ENCODE measurements at places on chromosomes 12 and 14.

DNA sequence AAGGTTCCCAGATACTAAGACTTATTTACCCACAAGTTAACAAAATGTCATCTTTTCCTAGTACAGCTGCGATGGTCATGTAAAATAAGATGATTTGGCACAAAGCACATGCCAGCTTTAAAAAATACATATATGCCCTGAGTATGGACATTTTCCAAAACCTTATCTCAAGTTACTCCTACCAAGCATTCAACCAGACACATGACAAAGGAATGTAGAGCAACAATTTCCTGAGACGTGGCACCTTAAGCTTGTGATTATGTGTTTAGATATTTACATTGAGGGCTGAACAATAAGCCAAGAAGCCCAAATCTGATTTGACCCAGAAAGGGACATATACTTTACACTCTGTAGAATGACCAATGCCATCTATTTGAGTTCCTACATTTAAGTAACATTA is 24.5 kb upstream of the OVCH1 start:
- DNase-seq = no peak

- no peak for DNase-seq
These were observed 78.5 kb downstream of the CCDC91 start for GRCh38 chr12:28268608-28269229.

DNA sequence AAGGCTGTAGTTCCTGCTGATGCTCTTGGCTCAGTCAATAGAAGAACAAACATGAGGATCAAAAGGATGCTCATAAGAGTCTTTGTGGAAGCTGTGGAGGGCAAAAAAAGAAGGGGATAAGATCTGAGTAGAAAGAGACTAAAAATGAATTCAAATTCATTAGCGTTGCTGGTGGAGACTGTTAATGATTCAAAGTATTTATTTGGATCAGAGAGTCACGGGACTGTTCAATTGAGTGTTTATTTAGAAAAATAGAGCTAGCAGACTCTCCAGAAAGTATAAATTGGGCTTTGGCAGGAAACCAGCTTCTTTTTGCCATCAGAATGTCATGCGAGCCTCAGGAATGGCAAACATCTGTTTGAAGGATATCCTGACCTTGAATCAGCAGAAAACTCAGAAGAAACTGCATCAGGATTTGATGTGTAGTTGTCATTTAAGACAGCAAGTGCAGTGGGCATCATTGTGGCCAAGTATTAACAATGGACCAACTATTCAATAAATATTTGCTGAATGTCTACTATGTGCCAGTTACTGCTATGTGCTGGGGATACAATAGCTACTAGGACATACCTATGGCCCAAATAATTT is 126.4 kb downstream of the TBC1D30 start:
- no peak for DNase-seq

DNA sequence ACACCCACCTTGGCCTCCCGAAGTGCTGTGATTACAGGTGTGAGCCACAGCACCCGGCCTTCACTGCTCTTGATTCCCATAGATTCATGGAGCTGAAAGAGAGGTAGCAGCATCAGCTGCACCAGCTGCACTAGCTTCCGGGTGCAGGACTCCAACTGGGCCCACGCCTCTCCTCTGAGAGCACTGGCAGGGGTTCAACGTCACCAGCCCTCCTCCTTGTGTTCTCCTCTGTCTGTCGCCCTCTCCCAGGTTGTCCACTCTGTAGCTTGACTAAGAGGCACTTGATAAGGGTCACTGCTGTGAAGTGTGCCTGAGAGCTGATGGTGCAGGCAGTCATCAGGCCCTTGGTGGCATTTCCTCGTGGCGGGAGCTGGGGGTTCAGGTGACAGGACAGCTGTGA is 28.3 kb downstream of the MLXIP start:
- no peak for DNase-seq

- DNase-seq = no peak
These were observed 59.0 kb upstream of the DLK1 start for GRCh38 chr14:100667656-100668055.

DNA sequence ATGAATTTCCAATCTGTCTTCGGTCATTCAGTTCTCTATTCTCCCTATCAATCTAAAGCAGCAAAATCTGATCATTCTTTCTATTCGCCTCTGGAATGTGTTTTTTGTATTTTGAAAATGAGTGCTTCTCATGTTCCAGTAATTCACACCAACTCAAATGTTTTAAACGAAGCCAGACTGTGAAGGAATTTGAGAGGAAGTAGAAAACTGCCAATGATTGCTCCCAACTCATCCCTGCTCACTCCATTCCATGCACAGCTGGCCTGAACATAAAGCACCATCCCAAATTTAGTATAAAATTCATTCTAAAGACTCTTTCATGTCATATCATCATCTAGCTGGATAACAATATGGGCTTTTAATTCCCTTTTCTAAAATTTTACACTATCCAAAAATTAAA is 123.8 kb downstream of the DUSP6 start:
- DNase-seq = no peak

DNA sequence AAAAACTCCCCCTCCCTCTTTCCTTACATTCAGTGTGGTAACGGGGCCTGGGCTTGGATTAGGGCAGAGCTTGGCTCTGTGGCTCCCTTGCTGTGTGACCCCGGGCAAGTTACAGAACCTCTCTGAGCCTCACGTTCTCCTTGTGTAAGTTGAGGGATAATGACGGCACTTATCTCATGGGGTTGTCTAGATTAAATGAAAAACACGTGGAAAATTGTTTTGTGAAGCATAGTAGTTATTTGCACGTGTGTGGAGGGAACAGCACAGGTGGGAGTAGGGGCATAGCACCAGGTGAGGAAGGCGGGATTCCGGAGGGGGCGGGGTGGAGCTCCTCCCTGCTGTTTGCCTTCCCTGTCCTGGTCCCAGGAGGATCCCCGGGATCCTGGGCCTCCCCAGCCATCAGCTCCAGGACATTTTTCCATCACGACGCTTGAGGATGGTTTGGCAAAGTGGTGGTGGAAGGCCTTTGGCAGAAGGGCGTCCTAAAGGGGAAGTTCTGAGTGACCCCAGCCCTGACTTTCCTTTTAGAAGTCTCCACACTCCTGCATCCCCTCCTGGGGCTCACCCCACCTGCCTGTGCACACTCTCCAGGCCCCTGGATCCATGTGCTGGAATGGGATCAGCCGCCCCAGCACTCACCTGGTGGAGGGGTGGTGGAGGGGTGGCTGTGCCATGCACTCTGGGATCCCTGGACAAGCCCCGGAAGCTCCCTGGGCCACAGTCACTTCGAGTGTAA is 22.7 kb downstream of the LRTM2 start:
- no peak for DNase-seq

GRCh38 chr12:94614288-94614721 is 36.1 kb downstream of the TMCC3 start:
- DNase-seq = no peak

GRCh38 chr12:70645494-70646317 is 8.5 kb upstream of the PTPRB start:
- no peak for DNase-seq

DNA sequence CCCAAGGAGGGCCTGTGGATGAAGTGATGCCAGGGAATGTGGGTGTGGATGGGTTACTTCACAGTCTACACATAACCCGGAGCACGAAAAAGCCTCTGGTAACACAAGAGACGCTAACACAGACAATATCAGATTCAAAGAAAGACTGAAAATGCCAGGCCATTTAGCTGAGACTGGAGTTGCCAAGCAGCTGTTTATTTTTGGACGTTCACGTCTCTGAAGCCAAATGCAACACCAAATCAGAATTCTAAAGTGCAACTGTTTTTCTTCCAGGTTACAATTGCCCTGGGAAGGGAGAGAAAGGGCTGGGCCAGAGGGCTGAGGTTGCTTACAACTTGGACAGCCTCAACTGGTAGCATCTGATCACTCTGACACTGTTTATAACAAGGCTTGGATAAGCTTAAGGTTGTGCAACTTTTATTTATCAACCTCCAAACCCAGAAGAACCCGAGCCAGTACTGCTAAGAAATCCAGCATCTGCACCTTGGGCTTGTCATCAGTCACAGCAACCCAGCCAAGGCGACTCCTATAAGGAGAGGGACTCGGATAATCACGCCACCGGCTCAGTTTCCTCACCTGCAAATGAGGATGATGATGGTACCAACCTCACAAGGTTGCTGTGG is 24.8 kb downstream of the NUAK1 start:
- no peak for DNase-seq

DNA sequence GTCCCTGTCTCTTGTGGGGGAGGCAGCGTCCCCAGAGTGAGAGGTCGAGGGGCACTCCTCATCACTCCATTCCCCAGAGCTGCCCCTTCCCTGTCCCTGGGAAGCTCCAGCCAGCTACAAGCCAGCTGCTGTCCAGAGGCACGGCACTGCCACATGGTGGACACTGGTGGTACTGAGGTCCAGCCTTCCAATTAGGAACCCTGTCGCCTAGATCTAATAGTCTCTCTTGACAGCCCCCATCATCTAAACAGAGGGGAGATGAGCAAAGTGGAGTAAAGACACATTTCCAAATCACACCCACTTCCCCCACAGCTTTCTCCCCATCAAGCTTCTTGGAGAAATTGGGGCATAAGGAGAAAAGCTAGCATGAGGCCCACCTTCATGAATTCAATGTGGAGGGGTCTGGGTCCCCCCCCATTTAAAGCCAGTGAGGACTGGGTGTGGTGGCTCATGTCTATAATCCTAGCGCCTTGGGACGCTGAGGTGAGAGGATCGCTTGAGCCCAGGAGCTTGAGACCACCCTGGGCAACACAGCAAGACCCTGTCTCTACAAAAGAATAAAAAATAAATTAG is 2.1 kb upstream of the INHBE start:
- no peak for DNase-seq

DNA sequence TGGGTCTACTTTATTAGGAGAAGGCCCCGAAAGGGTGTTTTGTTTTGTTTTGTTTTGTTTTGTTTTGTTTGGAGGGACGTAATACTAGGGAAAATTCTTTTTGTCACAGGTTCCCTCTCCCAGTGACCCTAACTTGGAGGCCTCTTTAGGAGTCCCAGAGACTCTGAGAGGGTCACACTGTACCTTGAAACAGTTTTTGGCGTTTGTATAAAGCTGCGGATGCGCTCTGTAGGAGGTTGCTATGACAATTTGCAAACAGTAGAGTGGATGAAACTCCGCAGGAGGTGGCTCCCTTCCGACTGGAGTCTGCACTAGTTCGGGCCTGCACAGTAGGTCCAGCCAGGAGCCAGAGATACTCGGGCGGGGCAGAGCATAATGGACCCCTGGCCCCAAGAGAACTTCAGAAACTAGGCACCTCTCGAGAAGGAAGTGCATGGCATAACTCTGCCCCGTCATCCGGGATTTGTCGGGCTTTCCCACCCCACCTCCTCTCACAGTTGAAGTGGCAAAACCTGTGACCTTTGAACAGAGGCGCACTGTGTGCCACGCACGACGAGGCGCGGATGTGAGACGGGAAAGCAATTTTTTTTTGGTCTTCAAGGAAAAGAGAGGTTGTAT is 1.3 kb upstream of the DYRK2 start:
- no peak for DNase-seq

GRCh38 chr14:52700701-52701172 is 5.4 kb upstream of the ERO1A start:
- DNase-seq = no peak

- DNase-seq = peak; percentile 28
These were observed 45.3 kb upstream of the ANO6 start for GRCh38 chr12:45170456-45171042.

- DNase-seq = no peak
These were observed 105.1 kb downstream of the GXYLT1 start for GRCh38 chr12:42039577-42039976.

DNA sequence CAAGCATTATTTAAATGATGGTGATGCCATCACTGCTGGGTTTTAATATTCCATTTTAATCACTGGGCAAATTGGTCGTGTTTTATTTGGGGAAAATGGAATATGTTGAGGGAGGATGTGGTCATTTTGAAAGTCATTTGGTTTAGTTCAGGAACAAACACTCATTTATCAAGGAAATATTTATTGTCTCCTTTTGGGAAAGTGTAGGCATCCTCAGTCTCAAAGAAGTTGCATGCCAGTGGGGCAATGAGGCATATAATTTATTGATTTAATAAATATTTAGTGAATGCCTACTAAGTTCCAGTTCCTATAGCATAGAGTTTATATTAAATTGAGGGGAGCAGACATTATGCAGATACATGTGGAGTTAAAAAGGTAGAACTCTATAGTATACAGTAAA is 134.3 kb downstream of the NPAS3 start:
- DNase-seq = no peak

GRCh38 chr14:59026081-59026480 is 162.4 kb upstream of the DAAM1 start:
- no peak for DNase-seq

GRCh38 chr12:3132636-3133404 is 55.6 kb downstream of the TSPAN9 start:
- no peak for DNase-seq

- DNase-seq = no peak
These were observed 5.7 kb upstream of the SLC41A2 start for GRCh38 chr12:104963757-104964156.

- DNase-seq = no peak
These were observed 39.2 kb downstream of the OSBPL8 start for GRCh38 chr12:76520348-76520747.

GRCh38 chr12:110126557-110126956 is 2.4 kb downstream of the IFT81 start:
- DNase-seq = no peak
